ENCODE measurements at places on chromosomes 5 and 9. TPM values are rescaled to one million over a fixed set of nuclear protein-coding genes. Genes with fewer than 3 reads are reported as not detected.
A peak's percentile ranks its signal among the peaks of the same experiment; 100 is the strongest.

- DNase-seq: peak; percentile 90
Measured at GRCh38 chr9:127503947-127504886, 52.9 kb downstream of the LRSAM1 start.

DNA sequence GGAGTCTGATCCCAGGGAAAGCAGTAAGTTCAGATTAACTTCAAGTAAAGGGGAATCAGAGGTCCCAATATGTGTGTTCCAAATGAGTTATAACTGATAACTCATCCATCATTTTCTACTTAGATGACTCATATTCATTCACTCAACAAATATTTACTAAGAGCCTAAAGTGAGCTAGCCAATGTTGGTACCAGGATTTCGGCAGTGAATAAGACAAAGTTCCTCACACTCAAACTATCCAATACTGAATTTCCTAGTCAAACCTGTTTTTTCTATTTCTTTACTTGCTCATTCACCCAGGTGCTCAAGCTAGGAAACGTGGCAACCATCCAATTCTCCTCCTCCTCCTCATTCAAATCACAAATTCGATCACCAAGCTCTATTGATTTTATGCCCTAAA lies 25.8 kb downstream of the FBXW2 start:
- no peak for DNase-seq

GRCh38 chr9:90972057-90972456 lies 170.4 kb downstream of the SYK start:
- no peak for DNase-seq

The GPR150 gene
- total RNA-seq: not detected

DNA sequence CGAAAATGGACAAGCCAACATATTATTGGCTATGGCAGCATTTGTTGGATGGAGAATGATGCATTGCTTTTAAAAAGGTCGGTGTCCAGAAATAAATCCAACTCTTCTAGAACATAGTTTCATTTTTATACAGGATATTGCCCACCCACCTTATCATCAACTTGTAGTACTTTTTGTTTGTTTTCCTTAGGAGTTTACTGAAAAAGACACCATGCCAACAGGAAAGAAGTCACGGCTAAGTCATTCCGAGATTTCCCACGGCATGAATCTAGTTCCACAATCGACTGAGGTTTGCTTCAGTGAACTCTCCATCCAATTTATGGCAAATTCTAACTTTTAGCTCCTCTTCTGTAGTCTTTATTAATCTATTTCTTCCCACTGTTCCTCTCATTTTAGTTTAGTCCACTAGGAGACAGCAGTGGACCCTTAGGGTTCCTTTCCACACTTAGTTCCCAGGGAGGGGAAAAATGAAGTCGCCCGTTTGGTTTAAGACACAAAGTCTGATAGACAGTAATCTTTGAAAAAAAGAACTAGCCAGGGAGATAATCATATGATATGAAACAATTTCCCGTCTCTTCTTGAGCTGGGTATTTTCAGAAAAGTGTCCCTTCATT lies 237.5 kb downstream of the AP3B1 start:
- DNase-seq: no peak

The CCDC69 gene
- total RNA-seq: 202 TPM

DNA sequence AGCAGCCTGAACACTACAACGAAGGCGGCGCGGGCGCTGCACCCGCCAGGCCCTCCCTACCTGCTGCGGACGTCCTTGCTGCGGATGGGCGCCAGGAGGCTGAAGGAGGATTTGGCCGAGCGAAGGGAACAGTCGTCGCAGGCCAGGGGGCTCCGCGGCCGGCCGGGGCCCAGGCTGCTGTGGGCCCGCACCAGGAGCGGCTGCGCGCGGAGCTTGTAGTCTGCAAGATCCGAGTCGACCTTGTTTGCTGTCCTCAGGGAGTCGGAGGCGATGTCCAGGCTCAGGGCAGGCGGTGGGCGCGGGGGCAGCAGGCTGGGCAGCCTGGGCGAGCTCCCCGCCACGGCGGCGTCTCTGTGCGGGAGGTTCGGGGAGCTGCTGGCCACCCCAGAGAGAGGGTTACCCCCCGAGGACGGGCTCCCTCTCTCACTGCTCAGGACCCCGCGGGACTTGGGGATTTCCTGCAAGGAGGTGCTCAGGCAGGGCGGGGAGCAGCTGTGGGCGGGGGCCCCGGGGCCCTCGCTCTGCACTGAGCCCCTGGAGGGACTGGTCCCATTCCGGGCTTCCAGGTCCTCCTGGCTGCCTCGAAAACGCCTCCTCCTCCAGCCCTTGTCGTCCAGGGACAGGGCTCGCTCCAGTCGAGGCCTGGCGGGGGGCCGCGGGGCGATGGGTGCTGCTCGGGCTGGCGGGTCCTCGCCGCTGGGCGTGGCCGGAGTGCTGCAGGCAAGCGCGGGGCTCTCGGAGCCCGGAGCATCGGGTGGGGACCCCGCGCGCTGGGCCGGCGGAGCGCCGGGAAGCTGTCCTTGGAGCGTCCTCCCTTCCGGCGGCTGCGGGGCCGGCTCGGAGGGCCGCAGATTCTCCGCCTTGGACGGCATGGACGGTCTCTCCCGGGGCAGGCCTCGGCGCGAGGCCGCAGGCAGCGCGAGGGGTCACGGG lies 831 bp downstream of the INPP5E start:
- DNase-seq: no peak

The TPPP gene
- total RNA-seq: 12.2 TPM

The PCDHB3 gene
- total RNA-seq: 0.83 TPM

The KIF3A gene
- 5.6 TPM for total RNA-seq

The CCNH gene
- total RNA-seq: 37.9 TPM

GRCh38 chr9:94948567-94949235 lies 222.2 kb downstream of the AOPEP start:
- DNase-seq: no peak

GRCh38 chr5:1411099-1411498 lies 34.1 kb downstream of the SLC6A3 start:
- DNase-seq: no peak

The HAUS6 gene
- 7.0 TPM for total RNA-seq

The CCDC127 gene
- 7.1 TPM for total RNA-seq

DNA sequence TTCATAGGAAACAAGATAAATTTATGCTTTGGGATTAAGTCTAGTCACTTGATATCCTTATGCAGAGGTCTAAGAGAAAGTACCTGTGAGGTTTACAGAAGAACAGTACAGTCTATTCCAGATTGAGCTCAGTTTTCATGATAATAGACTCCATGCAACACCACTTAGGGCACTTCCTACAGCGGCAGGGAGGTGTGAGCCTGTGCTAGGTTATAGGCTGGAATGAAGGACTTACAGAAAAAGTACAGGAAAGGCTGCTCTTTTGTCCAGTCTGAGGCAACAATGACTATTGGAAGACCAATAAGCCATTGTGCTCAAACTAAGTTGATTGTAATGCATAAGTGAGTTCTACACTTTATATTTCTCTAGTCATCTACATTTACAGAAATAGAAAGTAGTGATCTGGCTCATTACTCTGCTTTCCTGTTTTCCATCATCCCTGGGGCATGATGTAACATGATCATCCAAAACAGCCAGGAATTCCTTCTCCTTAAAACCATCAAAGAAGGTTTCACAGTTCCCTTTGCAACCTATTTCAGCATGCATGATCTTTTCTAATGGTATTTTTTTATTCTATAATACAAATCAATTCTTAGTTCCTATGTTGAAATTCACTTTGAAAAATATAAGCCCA lies 322.8 kb downstream of the SLF1 start:
- DNase-seq: no peak

The SARDH gene
- total RNA-seq: 0.94 TPM

The TLR4 gene
- total RNA-seq: 20.0 TPM

- DNase-seq: no peak
Measured at GRCh38 chr5:60544142-60544541, 155.8 kb downstream of the DEPDC1B start.

DNA sequence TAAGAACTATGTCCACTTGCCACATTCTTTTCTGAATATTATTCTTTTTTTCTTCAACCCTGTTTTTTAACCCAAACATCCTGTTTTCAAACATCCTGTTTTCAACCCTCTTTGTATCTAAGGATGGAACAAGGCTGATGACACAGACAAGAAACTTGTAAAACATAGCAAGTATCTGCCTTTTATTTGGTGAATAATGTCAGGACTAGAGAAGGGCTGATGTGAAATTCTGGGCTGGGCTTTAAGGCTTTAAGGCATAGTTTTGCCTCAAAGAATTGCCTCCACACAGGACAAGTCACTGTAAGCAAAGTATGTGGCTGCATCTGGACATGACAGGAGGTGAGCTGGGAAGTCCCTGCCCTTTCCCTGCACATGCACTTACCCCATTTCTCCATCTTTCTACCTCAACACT lies 42.5 kb upstream of the RIC1 start:
- DNase-seq: no peak
